Kidney tubule cell (primary cell): ENCODE measurements at places on chromosomes 7 and 10.
A peak's percentile ranks its signal among the peaks of the same experiment; 100 is the strongest.

DNA sequence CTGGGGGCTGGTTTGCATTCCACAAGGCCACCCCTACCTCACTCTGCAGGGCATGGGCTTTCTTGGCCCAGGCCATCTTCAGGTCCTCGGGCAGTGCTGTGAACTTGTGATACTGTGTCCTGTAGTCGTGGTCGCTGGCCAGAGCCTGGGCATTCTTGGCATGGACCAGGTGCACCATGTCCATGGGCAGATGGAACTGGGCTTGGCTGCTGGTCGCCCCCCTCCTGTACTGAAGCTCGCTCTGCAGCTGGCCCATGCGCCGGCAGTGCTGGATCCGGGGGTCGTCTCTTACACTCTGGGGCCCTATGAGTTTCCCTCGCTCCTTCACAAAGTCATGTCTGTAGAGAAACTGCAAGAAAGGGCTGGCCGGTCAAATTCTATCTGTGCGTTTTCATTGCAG is 51.7 kb downstream of the HABP2 start:
- DNase-seq = no peak

DNA sequence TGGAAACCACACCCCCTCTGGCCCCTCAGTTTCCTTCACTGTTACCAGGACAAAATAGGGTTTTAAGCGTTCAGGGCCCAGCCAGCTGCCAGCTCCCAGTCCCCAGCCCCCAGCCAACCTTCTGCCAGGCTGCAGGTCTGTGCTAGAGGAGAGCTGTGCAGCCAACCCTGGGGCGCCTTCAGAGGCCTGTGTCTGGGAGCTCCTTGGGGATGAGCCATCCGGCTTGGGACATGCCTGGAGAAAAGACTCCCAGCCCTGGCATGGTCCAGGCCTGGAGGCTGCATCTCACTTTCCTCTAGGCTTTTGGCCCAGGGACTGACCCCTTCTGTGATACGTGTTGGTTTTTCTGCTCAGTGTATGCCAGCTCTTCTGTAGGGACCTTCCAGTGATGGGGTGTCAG is 487.6 kb upstream of the MGMT start:
- DNase-seq = no peak

DNA sequence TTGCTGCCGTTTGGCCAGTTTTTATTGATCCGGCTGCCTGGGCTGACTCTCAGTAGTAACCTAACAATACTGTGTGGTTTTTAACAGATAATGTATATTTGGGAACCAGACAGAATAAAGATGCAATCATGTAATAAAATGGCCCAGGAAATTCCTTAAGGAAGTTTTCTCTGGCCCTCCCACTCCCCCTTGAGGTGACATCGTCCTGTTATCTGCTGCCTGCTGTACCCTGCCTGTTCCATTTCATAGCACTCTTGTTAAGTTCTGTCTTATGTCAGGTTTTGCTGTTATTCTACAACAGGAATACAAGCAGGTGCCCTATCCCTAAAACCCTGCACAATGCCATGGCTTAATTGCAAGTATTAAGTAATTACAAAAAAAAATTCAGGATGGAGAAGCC is 12.5 kb downstream of the ITGB8 start:
- DNase-seq = no peak

DNA sequence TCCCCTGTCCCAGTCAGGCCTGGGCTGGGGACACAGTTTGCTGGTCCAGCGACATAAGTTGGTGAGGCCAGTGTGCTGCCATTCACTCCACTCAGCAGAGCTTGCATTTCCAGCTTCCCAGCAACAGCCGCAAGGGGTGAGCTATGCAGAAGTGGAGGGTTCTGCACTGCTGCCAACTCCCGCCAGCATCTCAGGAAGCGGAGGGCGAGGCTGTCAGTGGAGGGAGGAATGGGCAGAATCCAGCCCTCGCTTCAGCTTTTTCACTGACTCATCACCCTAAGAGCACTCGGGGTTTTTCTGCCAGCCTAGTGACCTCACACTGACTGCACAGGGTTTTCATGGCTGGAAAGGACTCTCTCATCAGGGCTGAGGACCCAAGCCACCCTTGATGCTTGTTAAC is 625.1 kb upstream of the MKI67 start:
- DNase-seq = peak; percentile 57

DNA sequence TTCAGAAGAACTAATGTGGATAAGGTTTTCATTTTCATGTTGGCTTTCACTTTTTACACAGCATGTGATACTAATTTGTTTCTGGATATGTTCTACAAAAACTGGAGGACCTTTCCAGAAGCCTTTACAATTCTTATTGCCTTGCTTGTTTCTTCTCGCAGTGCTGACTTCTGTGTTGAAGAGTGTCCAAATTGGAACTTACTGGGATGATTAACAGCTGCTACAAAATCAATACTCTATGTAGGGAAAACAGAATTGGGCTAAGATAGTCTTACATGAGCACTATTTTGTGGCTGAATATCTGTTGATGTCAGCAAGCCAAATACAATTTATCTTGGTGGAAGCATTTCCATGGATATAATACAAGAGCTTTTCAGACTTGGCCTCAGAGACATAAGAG is 351.2 kb downstream of the DGKB start:
- DNase-seq = no peak

DNA sequence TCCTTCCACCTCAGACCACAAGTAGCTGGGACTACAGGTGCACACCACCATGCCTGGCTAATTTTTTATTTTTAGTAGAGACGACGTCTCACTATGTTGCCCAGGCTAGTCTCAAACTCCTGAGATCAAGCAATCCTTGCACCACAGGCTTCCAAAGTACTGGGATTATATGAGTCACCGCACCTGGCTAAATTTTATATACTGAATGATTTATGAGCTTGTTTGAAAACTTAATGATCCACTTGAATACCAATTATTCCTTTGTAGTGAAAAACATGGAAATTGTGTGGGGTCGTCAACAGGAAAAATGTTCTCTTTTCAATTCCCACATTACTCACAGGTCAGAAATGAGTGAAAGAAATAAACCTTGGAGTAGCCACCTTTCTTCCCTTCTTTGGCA is 31.3 kb downstream of the RAPGEF5 start:
- DNase-seq = peak; percentile 30

DNA sequence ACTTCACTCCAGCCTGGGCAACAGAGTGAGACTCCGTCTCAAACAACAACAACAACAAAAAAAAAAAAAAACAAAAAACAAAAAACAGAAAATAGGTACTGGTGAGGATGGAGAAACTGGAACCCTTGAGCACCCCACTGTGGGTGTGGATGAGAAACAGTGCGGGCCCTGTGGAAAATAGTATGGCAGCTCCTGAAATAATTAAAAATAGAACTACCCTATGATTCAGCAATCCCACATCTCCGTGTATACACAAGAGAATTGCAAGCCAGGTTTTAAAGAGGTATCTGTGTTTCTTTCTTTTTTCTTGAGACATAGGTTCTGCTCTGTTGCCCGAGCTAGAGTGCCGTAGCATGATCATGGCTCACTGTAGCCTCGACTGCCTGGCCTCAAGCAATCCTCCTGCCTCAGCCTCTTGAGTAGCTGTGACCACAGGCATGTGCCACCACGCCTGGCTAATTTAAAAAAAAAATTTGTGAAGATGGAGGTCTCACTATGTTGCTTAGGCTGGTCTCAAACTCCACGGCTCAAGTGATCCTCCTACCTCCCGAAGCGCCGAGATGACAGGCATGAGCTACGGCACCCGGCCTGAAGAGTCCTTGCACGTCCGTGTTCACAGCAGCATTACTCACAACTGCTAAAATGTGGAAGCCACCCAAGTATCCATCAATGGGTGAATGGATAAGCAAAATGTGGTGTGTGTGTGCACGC is 39.5 kb downstream of the EBF3 start:
- no peak for DNase-seq

GRCh38 chr7:40243076-40243475 is 108.3 kb downstream of the SUGCT start:
- DNase-seq = no peak

DNA sequence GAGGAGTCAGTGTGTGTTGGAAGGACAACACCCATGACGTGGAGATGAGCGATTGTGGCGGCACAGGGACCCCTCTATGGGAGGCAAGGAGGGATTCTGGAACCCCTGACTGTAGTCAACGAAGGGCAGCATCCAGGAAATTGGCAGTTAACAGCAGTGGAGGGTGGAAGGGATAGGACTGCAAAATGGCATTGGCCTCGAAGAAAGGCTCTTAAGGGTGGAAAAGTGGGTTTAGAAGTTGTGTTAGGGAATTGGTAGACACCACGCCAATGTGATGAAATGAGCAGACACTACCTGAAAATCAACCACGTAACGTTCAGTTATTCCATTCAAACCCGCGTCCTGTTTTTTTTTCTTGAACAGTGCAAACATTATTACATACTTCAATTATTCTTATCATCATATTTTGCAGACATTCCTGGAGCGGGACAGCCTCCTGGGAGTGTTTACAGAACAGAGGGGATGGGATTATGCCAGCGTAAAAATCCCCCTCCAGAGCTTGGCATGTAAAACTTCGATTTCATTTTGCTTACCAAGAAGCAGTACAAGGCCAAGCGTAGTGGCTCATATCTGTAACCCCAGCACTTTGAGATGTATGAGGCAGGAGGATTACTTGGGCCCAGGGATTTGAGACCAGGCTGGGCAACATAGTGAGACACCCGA is 272.1 kb downstream of the WDR37 start:
- no peak for DNase-seq

DNA sequence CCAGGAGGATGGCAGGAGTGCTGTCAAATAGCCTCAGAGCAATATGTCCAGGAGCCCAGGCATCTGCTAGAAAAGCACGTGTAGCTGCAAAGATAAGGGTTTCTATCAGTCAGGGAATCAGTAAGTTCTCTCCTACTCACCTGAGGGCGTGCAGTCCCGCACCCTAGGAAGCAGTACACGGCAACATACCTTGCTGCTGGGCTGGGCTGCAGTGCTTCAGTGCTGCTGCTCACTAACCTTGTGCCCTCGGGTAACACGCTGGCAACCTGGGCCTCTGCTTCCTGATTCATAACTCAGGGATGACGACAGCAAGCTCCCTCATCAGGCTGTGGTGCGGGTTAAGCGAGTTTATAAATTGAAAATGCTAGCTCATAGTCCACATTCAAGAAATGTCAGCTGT is 29.5 kb upstream of the CCNY start:
- peak; percentile 86 for DNase-seq

DNA sequence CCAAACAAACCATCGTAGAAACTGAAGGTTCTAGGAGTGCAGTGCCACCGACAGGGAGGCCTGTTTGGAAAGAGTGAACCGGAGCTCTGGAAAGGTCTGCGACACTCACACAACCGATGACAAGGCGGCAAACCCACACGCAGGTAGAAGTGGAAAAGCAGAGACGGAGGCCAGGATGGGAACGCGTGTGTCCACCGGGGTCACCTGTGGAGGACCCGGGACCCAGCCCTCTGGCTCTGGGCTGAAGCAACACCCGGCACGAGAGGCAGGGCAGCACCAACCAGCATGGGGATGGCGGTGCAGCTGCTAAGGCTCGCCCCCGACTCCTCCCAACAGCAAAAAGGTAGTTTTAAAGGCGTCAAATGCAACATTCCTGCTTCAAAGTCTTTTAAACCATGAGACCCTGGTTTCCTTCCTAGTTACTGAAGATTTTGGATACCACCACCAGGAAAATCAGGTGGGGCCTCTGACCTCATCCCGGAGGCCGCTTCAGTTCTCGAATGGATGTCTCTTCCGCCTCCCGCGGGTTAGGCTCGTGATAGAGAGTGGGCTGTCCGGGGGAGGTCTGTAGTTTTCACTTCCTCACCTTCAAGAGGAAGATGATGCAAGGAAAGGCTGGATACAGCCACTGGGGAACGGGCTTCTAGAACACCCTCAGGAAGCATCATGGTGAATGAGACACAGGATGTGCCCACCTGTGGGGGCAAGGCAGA is 115.5 kb downstream of the SMURF1 start:
- no peak for DNase-seq

DNA sequence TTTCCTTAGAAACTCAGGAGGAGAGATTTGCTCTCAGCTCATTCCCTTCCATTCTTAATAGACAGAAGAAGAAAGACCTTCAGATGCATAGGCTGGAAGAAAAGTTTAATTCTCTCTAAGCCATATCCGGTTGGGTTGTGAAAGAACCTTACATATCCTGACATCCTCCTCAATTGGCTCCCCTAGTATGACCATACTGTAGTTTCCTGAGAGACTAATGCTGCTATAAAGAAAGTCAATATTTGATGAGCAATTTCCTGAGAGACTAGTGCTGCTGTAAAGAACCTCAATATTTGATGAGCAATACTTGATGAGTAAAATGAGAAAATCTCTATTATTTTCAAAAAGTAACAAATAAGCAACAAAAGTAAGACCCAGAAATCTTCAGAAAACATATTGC is 888.5 kb upstream of the SORCS1 start:
- no peak for DNase-seq

DNA sequence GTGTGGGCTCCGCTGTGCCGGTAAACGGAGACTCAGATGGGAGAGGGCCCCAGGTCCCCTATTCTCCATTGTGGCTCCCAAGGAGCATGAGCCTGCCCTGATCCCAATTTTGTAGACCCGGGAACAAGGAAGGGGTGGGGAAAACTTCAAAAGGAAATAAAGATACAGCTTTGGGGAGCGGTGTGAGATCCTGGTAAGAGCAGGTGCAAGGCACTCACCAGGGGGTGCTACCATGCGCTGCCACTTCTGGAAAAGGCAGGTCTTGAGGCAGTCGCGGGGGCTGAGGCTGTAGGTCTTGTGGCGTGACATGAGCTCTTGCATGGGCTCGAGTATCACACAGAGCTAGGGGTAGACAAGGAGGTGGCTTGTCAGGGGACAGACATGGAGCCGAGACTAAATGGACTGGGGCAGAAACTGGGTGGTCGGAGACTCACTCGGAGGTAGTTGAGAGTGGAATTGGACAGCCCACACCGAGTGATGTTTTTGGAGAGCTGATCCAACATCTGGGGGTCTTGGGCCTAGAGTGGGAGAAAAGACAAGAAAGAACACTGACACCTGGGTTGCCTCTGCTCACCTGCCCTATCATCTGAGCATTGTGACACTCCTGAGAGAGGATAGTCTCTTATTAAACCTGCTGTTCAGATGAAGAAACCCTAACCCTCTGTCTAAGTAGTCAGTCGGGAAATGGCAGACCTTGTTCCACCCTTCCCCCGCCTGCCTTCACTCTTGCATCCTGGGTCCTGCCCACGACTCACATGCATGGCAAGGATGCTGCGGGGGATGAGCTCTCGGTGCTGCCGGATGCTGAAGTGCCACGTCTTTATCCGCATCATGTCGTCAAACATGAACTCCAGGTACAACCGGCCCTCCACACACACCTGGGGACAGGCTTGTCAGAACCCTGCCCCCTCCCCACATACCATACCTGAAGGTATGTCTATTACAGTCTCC is 10.7 kb downstream of the LDB1 start:
- no peak for DNase-seq

DNA sequence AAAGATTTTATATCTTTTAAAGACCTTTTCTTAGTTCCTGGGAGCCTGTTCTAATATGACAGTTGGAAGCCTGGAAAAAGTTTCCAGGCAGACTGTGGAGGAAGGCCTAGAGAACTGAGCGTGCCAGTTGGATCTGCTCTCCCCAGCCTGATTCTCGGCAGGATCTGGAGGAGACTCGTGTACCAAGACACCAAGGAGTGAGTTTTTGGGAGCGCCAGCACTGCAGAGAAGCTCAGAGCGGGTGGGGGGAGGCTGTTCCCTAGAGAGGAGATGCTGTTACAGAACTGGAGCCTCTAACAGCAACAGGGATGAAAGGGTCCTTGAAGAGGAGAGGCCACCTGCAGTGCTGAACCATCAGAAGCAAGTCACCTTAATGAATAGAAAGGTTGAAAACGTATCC is 52.9 kb downstream of the LYZL2 start:
- DNase-seq = no peak
